ENCODE measurements at places on chromosomes 2 and 18.

- no peak for DNase-seq
These were observed 308.9 kb upstream of the CCDC68 start for GRCh38 chr18:55268151-55268601.

GRCh38 chr2:173374634-173375033 is 20.0 kb downstream of the CDCA7 start:
- no peak for DNase-seq

GRCh38 chr18:44897411-44897810 is 216.7 kb downstream of the SETBP1 start:
- DNase-seq, result no peak

- no peak for DNase-seq
These were observed 62.6 kb downstream of the METTL4 start for GRCh38 chr18:2508678-2509077.

GRCh38 chr2:15941481-15941850 is 1.1 kb downstream of the MYCN start:
- peak; percentile 44 for DNase-seq

DNA sequence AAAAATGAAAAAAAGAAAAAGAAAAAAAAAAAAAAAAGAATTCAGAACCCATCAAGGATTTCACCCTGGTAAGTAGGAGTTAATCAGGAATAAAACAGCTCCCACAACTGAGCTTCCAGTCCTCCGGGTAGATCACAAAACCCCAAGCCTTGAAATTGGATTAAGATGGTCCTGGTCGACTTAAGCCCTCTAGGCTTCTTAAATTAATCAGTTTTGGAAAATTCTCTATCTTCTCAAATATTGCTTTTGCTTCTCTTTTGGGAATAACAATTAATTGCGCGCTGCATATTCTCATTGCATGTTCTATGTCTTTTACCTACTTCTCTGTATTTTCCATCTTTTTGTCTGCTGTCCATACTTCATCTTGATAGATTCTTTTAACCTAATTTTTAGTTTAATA is 348.0 kb upstream of the MEX3C start:
- DNase-seq, result no peak

- DNase-seq, result no peak
These were observed 85.9 kb downstream of the APOB start for GRCh38 chr2:20957788-20958525.

GRCh38 chr2:14635391-14635871 is 2.9 kb downstream of the LRATD1 start:
- DNase-seq, result peak; percentile 47

DNA sequence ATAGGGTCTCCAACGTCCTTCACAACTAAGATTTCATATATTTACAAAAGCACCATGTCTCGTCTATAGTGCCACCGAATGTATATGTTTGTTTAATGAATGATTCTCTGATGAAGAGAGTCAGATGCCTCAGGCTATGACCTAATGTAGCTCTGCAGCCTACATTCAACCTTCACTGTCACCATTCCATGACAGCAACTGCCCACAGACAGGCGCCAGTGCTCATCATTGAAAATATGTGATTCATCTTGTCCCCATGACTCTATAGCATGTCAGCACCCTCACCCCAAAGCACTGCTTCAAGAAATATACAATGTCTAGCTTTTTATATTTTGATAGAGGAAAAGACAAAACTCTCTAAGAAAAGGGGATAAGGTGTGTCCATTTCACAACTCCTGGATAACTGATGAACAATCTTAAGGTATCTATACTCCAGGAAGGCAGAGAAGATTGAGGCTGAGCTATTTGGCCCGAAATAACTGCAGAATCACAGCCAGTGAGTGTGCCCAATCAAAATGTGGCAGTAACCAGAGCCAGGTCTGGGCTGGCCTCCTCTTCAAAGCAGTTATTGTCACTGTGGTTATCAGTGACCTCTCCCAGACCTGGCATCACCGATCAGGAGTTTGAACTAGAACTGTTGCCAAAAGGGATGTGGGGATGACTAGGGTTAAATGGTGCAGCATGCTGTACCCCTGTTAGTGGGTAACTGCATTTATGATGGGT is 246.6 kb downstream of the SETBP1 start:
- no peak for DNase-seq

GRCh38 chr2:88866756-88867155 is 175.3 kb downstream of the RPIA start:
- no peak for DNase-seq

DNA sequence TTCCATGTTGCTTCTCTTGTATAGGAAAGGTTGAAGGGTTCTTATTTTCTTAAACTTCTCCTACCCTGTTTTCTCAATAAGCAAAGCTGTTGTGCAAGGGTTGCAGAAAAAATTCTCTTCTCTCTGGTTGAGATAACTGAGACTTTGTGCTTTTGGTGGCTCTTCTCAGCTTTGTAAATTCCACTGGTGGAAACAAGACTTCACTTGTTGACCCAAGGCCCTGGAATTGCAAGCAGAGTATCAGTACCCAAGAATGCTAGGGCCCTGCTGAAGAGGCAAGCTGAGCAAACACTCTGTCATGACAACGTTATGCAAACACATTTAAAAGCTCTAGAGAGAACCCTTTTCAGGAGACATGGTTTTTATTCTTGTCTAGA is 294.7 kb upstream of the EPAS1 start:
- DNase-seq, result no peak

DNA sequence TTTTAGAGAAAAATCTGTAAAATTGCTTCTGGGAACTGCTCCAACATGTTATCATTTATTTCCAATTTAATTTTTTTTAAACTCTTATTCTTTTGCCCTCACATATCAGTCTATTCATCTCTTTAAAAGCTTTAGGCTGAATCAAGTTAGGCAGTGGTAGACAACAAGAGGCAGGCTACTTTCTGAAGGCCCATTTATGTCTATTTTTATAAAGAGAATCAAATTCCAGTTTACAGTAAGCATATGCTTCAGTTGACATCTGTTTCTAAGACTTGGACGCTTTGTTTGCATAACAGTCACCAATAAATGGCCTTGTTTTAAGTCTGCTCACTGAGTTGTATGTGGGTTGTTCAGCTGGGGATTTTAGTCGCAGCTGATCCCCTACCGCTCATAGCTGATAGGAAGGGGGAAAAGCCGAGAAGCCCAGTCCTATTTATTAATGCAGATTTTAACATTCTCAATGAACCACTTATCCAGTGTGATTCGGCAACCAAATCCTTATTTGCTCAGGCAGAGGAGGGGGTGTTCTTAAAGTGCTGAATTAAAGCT is 260.4 kb upstream of the SIX3 start:
- no peak for DNase-seq

GRCh38 chr18:7066965-7067555 is 50.5 kb downstream of the LAMA1 start:
- DNase-seq, result no peak

DNA sequence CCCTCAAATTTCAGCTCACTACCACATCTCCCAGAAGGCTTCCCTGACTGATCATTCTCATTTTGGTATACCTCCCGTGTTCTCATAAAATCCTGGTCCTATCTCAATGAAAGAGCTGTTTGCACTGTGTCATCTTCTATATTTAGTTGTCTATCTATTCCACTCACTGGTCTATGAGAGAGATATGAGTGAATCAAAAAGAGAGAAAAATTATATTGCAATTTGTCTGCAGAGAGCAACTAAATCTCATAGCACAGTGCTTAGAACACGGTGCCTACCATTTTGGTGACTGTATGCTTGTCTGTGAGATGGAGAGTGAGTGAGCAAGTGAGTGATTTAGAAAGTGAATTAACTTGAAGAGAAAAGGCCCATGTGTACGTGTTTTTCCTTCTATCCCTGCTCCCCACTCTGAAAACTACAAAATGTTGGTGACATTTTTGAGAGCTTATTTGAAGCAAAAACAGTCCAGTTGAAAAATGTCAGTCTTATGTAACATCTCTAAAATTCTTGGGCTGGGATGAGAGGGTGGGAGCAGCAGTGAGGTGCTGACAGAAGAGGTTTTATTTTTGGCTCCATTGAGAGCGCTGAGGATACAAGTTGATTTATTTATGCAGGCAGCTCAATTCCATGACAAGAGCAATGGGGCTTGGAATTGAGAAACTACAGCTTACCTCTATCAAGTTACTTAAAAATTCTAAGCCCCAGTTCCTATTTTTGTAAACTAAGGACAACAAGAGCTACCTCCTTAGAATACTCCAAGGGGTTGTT is 373.5 kb upstream of the CHST9 start:
- no peak for DNase-seq

DNA sequence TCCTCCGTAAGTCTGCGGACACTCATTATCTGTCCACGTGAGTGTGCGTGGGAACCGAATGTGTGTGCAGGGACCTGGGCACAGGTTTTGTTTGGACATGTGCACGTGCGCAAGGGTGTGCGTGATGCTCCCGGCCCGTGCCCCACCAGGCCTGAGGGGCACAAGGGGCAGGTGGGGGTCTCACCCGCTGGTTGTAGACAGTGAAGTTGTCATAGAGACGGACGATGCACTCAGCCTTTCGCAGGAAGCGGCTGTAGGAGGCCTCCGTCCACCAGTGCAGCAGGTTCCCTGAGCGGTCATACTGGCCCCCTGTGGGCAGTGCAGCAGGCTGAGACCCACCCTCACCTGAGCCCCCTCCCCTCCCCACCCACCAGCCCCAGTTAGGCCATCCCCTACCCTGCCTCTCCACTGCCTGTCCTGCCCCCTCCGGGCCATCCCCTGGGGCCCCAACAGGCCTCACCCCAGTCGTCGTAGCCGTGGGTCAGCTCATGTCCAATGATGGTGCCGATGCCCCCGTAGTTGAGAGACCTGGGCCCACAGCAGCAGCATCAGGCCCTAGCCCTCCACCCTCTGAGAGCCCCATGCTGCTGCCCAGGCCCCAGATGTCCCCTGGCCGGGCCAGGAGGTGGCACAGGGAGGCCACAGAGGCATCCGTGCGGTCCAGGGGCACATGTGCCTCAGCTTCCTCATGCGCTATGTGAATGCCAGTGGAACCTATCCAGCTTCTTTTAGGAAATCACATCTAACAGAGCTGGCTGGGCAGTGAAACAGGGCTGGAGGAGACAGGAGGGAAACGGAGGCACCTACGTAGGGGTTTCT is 6.1 kb downstream of the ECEL1 start:
- DNase-seq, result no peak

Data from midbrain (tissue), 1 donor.